Activated naive CD8-positive, alpha-beta T cell treated with anti-CD3 and anti-CD28 coated beads, Interleukin-2, amount 50 U/mL, for 16 hours (primary cell): ENCODE measurements at places on chromosomes 5 and 9.

DNA sequence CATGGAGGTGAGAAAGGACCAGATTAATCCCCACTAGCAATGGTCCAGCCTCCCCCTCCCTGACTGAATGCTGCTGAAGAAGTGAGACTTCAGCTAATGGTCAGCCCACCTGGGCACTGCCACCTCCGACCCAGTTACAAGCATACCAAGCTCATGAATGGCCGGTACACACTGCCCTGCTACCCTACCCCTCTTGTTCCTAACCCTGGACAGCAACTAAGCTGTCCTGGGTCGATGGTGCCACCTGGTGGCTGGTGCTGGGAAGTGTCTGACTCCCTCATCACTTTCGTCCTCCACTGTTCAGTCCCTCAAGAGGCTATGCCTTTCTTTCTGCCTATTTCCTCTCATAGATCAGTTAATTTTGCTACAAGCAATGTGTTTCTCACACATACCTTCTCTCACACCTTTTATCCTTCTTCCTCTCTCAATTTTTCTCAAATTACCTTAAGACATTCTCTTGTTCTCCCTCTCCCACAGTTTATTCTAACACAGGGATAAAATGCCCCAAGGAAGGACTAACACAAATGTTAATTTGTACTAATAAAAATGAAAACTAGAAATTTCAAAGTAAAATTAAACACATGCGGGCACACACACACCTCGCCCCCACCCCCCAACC, 42.4 kb downstream of the PAX5 start:
- no peak for DNase-seq

- DNase-seq: no peak
These were observed 26.0 kb downstream of the PSIP1 start for GRCh38 chr9:15484802-15485201.

GRCh38 chr5:59152701-59153245, 569.9 kb downstream of the RAB3C start:
- DNase-seq: no peak

DNA sequence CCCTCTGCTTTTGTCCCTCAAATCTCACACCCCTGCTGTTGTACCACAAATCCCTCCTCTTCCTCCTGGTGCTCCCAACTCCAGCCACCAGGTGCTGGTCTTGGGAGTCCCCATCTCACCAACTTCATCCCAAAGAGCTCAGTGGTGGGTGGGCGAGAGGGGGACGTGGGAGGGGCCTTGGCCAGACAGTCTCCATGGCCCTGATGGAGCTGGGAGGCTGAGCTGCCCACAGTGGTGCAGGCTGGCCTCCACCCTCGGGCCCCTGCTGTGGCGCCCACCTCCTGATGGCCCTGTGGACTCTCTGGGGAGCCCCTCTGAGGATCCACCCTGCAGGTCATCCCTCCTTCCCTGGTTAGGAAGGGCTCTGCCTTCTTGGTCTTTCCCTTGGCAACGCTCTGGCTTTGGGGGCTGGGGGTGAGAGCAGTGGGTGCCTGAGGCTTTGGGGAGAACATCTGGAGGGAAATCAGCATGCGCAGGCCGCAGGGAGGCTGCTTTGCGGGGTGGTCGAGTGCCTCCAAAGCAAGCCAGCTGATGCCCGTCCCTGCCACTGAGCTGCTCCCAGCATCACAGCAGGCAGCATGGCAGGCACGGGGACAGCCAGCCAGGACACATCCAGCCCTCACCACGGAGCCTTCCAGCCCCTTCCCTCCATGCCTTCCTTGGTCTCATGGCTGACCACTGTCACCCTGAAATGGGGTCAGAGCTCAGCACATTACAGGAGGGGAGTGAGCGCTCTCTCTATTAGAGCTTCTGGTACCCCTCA, 7.6 kb upstream of the FAM163B start:
- DNase-seq: no peak

DNA sequence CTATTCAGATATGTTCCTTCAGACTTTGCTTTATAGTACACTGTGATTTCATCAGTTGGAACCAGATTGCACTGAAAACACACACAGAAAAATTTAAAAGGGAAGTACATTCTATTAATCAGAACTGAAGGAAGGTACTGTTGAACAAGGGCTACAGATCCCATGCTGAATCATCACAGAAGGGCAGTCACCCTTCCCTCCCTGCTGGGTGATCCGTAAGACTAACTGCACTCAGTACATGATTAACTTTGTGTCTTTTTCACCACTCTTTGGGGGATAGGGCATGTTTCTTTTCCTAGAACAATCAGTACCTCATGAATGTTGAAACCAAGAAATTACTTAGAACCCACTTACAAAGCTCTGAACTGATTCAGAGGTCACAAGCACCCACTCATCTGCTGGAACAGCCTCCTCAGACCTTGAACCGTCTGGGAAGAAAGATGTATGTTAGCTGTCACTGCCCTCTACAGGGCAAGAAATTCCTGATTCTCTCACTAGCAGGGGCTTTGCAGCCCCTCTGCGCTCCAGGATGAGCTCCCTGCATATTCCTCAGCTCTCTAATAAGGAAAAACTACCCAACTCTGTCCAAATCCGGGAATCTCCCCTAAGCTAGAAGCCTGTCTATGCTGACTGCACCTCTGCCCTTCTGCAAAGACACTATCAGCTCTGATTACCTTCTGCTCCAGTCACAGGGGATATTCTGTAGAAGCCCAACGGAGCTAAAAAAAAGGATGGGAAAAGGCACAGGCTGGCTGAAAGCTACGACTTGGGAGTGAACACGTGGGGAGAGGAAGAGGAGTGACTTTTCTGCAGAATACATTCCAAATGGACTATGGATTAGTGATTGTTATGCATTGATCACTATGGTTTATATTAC, 51.0 kb downstream of the IARS1 start:
- no peak for DNase-seq

- no peak for DNase-seq
These were observed 112.8 kb upstream of the SAP30L start for GRCh38 chr5:154333016-154333415.

GRCh38 chr5:132687995-132688394, 14.2 kb downstream of the IL4 start:
- no peak for DNase-seq

DNA sequence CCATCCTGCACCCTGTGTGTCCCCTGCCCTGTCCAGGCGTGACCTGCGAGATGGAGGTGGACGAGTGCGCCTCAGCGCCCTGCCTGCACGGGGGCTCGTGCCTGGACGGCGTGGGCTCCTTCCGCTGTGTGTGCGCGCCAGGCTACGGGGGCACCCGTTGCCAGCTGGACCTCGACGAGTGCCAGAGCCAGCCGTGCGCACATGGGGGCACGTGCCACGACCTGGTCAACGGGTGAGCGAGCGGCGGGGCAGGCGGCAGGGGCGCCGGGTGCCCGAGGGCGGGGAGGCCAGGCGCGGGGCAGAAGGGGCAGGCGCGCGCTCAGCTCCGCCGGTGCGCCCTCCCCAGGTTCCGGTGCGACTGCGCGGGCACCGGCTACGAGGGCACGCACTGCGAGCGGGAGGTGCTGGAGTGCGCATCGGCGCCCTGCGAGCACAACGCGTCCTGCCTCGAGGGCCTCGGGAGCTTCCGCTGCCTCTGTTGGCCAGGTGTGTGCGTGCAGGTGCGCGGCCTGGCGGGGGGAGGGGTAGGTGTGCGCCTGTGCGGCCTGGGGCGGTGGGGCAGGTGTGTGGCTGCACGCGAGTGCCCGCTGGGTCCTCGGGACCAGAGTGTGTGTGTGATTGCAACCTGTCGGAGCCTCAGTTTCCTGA, 10.0 kb downstream of the CRB2 start:
- no peak for DNase-seq

DNA sequence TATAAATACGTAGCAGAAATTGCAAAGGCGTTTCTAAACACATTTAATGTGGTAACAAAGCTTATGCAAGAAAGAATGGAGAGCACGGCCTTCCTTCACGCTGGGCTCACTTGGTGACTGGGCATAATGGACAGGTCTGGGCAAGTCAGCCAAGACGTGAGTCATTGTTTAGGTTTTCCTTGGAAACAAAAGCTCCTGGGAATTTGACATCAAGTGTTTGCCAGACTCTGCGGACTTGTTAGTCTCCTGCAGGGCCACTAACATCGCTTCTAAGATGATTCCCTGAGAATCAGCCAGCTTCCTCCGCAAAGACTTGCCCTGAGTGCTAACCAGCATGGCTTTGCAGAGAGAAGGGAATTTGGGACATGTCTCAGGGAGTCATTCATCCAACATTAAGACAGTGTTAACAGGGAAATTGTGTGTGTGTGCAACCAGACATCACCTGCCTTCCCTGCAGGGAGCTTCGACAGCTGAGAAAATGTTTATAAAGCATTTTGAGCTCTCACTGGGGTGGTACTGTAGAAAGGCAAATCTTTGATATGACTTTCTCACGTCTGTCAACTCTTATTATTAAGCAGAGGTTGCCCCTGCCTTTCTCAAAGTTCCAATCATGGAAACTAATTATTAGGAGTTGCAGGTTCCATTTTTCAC, 182.5 kb downstream of the NTRK2 start:
- DNase-seq: no peak

- DNase-seq: no peak
These were observed 404.0 kb upstream of the IRX1 start for GRCh38 chr5:3191585-3191984.

DNA sequence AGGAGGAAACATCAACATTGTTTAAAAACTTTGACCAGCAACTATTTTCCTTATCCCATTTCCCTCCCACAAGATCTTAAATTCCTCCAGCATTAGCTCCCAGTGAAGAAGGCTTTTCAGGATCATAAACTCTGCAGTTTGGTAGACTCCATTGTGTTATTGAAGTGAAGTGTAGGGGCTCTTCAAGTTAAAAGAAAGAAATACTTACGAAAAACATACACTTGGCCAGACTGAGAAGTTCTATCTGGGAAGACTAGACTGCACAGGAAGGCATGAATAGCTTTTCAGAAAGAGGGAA, 22.3 kb downstream of the LIFR start:
- no peak for DNase-seq

DNA sequence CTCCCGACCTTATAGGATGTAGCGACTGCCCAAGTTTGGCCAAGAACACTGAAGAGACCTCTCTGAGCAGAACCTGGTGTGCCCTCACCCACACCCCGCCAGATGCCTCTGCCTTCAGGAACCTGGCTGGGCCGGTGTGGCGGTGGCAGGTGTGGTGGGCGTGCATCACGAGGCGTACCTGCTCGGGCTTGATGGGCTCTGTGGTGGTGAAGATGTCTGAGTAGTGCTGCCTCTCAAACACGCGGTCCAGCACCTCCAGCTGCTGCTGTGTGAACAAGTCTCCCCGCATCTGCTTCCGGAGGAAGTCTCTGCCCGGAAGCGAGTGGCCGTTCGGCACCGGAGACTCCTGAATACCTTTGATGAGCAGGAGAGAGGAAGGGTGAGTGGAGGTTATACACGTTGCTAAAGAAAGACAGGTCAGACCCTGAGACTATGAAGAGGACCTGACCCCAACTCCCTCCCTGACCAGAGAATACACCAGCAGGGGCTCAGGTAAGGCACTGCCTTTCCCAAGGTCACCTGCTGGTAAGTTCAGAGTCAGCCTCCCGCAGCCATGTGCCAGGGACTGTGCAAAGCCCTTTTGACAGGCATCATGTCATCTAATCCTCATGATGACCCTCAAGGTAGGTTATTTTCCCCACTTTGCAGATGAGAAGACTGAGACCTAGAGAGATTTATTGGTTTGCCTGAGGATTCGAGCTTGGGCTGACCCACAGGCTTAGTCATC, 67.5 kb downstream of the PAX5 start:
- DNase-seq: no peak

- no peak for DNase-seq
These were observed 8.1 kb downstream of the CDKN2A start for GRCh38 chr9:21985964-21986667.

- no peak for DNase-seq
These were observed 38.7 kb downstream of the ROPN1L start for GRCh38 chr5:10480237-10480985.

- DNase-seq: no peak
These were observed 286.3 kb downstream of the PDE4D start for GRCh38 chr5:59607138-59607765.

- no peak for DNase-seq
These were observed 18.8 kb downstream of the SRD5A1 start for GRCh38 chr5:6652025-6652424.

- no peak for DNase-seq
These were observed 231.2 kb downstream of the CHSY3 start for GRCh38 chr5:130135506-130135905.

- DNase-seq: no peak
These were observed 154.9 kb downstream of the EPB41L4A start for GRCh38 chr5:112264151-112264550.

DNA sequence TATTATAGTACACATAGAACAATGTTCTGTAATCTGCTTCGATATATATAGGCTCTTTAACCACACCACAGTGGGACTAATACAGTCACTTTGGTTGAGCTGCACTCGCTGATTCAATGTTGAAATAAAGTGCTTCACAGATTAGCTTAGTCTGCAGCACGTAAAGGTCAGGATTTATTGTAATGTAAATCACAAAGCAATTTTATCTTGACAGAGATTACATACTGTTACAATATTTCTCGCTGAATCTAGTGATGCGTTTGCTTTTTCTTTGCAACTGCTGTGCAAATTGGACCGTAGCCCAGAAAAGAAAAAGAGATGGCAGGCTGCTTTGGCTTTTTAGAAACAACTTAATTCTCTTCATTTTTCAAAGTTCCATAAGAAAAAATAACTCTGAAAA, 52.9 kb downstream of the CETN3 start:
- DNase-seq: no peak

DNA sequence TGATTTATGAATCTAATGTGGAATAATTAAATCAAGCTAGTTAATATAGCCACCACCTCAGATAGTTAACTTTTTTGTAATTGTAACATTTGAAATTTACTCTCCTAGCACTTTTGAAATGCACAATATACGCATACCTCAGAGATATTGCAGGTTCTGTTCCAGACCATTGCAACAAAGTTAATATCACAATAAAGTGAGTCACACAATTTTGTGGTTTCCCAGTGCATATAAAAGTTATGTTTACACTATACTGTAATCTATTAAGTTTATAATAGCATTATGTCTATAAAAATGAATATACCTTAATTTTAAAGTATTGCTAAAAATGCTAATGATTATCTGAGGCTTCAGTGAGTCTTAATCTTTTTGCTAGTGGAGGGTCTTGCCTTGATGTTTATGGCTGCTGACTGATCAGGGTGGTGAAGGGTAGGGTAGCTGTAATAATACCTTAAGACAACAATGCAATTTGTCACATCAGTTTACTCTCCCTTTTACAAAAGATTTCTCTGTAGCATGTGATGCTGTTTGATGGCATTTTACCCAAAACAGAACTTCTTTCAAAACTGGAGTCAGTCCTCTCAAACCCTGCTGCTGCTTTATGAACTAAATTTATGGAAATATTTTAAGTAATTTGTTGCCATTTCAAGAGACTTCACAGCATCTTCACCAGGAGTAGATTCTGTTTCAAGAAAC, 235.1 kb upstream of the ADAMTSL1 start:
- no peak for DNase-seq

DNA sequence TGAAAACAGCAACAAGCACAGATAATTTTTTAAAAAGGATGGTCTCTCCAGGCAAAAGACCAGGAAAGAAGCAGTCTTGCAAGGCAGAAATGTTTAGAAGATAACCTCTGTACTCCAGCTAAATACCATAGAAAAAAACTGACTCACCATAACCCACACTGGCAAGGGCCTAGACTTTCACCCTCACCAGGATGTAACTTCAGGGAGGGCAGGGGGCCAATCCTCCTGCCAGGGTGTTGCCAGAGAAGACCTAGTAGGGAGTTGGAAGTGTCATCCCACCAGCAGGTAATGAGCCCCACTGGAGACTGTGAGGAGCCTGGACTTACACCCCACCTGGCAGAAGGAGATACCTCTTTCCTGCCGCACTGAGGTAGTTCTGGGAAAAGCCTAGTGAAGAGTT, 97.6 kb downstream of the PRELID2 start:
- DNase-seq: no peak
